Prostate gland (tissue), 2 donors: ENCODE measurements at places on chromosomes 13 and 19. TPM values are rescaled to one million over a fixed set of nuclear protein-coding genes. Genes with fewer than 3 reads are reported as not detected.
A peak's percentile ranks its signal among the peaks of the same experiment; 100 is the strongest.

DNA sequence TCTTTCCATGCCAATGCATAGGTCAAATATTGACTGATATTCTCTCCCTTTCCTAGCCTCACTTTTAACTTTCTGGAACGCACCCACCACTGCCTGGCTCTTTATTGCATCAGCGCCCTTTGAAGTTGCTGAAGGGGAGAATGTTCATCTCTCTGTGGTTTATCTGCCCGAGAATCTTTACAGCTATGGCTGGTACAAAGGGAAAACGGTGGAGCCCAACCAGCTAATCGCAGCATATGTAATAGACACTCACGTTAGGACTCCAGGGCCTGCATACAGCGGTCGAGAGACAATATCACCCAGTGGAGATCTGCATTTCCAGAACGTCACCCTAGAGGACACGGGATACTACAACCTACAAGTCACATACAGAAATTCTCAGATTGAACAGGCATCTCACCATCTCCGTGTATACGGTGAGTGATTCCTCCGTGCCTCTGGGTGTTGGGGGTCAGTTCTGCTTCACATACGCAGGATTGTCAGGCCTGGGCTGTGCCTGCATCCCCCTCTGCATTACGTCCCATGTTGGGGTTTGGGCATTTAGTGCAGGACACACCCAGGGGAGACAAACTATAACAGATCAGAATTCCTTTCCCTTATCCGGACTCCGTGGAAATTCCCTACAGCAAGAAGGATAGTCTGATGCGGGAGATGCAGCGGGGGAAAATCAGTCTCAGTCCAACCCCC, 1.3 kb downstream of the CEACAM21 start:
- no peak for DNase-seq

NALCN gene
- 3.2 TPM for total RNA-seq

ADGRE3 gene
- total RNA-seq, result 0.27 TPM

GRCh38 chr13:60018536-60018935, 145.2 kb downstream of the DIAPH3 start:
- no peak for DNase-seq

GRCh38 chr19:14916848-14917247, 24.4 kb upstream of the OR7C2 start:
- no peak for DNase-seq

DNA sequence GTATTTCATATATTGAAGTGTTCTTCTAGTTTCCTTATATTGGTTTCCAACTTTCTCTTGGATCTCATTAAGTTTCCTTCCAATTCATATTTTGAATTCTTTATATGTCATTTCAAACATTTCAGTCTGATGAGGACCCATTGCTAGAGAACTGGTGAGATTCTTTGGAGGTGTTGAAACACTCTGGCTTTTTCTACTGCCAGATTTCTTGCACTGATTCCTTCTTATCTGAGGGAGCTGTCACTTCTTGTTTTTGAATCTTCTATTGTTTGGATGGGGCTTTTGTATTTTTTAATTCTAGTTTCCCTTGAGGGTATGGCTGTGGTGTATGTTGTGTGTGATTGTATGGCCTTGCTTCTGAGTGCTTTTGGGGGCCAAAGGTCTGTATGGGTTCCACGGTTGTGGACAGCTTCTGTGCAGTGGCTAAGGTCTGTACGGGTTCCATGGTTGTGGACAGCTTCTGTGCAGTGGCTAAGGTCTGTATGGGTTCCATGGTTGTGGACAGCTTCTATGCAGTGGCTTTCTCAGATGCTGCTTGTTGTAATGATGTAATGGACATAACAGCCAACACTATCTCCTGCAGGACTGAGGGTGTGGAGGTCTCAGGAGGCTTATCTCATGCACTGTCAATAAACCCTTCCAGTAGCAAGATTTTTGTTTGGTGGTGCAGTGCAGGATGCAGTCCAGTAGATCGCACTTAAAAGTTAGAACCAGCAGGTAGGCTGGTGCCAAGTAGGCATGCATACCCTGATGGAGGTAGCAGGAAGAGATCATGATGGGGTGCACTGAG, 36.8 kb downstream of the ACSBG2 start:
- no peak for DNase-seq

ZNF30 gene
- 2.3 TPM for total RNA-seq

GRCh38 chr19:51830274-51830673, 35.3 kb downstream of the FPR3 start:
- no peak for DNase-seq

DNA sequence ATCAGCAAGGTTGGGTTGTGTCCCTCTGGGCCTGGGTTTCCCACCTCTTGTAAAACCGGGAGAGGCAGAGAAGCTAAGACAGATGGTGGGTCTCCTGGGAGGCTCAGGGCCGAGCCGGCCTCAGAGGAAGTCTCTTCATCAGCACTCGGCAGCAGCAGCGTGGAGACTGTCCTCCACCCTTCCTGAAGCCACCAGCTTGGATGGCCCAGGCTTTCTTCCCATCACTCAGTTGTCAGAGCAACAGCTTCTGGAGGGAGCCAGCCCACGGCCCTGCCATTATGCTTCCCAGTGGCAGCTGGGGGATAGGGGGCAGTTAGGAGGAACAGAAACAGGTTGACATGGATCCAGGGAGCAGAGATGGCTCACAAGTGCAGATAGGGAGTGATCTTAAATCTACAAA, 191.0 kb downstream of the KATNAL1 start:
- no peak for DNase-seq

DNA sequence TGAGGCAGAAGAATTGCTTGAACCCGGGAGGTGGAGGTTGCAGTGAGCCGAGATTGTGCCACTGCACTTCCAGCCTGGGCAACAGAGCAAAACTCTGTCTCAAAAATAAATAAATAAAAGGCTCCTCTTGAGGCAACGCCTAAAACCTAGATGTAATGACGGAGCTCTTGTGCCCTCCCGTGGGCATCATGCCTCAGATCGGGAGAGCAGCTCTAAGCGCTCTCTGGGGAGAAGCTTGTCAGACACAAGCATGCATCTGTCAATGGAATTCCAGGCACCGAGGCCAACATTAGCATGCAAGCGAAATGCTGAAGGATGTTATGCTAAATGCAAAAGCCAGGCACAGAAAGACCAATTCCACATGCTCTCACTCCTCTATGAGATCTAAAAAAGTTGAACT, 45.6 kb upstream of the MRI1 start:
- no peak for DNase-seq

GRCh38 chr19:40266912-40267600, 18.1 kb downstream of the AKT2 start:
- no peak for DNase-seq

DNA sequence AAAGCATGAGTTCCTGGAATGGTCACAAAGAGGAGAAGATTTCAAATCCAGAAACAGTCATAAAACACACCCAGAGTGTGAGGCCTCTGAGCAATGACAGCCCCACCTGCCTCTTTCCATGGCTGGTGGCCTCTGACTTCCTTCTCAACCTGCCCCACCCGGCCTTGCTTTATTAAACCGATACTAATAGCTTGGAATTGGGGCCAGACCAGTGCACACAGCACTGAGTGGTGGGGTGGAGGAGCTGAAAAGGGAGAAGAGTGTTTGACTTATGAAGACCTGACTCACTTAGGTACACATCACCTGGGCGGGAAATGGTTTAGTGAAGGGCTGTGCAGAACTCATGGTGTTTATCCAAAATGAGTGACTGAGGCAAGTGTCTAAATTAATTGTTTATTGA, 20.7 kb upstream of the CEACAM6 start:
- DNase-seq, result no peak

SPRED3 gene
- 3.3 TPM for total RNA-seq

GRCh38 chr13:75372923-75373841, 108.8 kb downstream of the TBC1D4 start:
- no peak for DNase-seq

ADPRHL1 gene
- total RNA-seq, result 3.7 TPM

RNU6-9 gene
- total RNA-seq, result not detected

TUBB4A gene
- total RNA-seq, result 0.23 TPM

IL11 gene
- total RNA-seq, result 2.0 TPM

GRCh38 chr19:18833849-18834643, 2.3 kb downstream of the UPF1 start:
- DNase-seq, result peak; percentile 36

DNA sequence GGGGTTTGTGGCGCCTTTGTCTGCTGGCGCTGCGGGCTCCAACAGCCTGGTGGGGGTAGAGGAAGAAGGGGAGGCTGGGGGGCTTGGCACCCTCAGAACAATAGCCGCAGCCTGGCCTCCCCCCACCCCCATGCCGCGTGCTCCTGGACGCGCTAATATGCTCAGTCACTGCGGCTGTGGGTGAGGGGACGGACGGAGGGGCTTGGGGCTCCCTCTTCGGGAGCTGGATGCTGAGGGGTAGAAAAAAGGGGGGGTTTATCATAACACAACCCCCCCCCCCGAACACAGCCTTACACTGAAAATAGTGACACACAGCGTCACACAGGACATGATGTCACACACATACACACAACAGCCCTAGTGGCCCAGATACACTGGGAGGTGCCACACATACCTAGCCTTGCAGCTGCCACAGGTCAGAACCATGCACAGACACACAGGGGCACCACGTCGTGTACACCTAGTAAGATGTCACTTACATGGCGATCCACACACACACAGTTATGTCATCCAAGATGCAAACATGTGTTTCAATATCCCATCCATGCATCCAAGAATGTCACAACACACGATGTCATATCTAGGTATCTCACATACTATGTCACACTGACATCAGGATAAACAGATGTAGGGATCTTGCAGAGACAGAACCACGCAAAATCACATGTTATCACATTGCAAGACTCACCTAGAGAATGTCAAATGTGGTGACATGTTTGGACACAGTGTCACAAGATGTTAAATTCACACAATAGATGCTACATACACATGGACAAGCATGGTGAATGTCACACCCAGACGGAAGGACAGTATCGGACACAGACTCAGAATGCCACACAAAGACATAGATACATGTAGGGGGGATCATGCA, 806 bp downstream of the MAST1 start:
- DNase-seq, result no peak

WASF3 gene
- 23.0 TPM for total RNA-seq

- DNase-seq, result no peak
These were observed 384 bp downstream of the TRAPPC2B start for GRCh38 chr19:57363688-57364181.

DNA sequence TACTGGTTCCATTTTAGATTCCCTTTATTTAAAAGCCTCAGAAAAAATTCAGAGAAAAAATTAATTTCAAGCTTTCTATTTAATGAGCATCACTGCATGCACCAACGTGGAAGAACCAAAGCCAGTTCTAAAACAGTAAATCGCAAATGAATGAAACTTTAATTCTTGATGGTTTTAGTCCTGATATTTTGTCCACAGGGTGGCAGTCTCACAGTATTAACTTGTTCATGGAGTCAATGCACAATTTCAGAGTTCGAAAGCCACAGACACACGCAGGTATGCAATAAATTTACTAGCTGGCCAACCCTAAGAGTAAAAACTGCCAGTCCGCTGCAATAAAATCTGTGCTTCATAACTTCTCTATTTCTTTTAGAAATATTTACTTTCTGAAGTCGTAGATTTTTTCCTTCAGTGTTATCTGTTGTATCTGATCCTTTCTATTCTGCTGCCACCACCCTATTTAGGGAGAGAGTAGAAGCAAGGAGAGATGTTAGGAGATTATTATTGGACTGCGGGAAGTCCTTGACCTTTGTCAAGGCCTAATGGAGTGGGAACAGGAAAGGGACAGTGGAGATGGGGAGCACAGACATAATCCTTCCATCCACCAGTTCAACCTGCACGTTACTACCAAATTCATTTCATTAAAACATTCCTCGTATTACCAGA, 7.0 kb upstream of the WBP4 start:
- peak; percentile 49 for DNase-seq

CAMSAP3 gene
- 40.4 TPM for total RNA-seq

NCAN gene
- 1.2 TPM for total RNA-seq

PINLYP gene
- 4.8 TPM for total RNA-seq

- no peak for DNase-seq
These were observed 10.0 kb downstream of the C3 start for GRCh38 chr19:6710273-6711077.

DNA sequence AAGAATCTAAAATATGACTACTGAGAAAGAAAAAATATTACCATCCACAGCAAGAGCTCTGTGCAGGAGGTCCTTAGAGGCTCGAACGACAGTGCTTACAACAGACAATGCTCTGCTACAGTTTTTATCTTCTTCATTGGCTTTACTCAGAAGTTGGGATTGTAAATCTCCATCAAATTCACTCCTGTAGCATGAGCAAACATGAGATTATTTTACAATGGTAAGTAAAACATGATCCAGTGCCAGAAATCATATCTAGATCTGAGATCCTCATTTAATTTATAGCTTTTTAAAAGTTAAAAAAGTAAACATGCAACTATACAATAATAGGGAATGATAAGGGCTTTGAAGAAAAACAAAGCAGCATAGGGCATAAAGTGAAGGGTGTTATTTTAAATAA, 144.5 kb upstream of the FBXL3 start:
- no peak for DNase-seq

ZIC5 gene
- total RNA-seq, result 0.45 TPM

ERICH6B gene
- not detected for total RNA-seq

PSPN gene
- 2.2 TPM for total RNA-seq

DNA sequence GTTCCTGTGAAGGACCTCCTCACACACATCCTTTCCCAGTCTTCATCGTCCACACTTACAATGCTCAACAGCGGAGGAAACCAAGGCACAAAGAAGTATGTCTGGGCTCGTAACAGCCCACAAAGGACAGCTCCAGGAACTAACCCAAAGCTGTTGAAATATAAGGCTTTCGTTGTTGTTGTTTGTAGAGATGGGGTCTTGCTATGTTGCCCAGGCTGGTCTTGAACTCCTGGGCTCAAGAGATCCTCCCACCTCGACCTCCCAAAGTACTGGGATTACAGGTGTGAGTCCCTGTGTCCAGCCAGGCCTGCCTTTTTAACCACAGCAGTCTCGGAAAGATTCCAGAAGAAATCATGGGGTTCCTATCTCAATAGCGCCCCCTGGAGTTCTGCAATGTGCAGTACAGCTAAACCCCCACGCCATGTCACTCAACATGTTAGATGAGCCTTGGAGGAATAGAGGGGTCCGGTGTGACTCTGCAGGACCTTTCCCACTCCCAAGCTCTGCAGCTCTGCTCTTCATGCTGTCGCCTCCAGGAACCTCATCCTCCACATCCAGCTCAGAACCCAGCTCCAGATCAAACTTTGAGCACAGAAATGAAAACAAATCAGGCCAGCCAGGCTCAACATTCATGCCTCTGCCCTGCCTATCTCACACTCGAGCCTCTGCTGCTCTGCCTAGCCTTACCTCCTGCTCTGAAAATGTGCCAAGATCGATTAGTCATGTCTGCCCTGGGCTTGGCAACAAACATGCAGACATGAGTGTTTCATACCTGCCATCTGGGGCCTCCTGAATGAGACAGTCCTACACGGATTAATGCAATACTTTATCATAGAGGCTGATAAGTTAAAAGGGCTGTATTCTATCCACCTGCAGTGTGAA, 7.5 kb downstream of the PLA2G4C start:
- peak; percentile 32 for DNase-seq
